ENCODE measurements at places on chromosomes 1 and 21. TPM values are rescaled to one million over a fixed set of nuclear protein-coding genes. Genes with fewer than 3 reads are reported as not detected.

Gene SLC30A10
- total RNA-seq = not detected

Gene RNF186
- total RNA-seq = not detected

Gene C1QTNF12
- total RNA-seq = 2.6 TPM

Gene GPR153
- 16.9 TPM for total RNA-seq

GRCh38 chr1:245197911-245198379 lies 43.2 kb downstream of the KIF26B start:
- no peak for DNase-seq

DNA sequence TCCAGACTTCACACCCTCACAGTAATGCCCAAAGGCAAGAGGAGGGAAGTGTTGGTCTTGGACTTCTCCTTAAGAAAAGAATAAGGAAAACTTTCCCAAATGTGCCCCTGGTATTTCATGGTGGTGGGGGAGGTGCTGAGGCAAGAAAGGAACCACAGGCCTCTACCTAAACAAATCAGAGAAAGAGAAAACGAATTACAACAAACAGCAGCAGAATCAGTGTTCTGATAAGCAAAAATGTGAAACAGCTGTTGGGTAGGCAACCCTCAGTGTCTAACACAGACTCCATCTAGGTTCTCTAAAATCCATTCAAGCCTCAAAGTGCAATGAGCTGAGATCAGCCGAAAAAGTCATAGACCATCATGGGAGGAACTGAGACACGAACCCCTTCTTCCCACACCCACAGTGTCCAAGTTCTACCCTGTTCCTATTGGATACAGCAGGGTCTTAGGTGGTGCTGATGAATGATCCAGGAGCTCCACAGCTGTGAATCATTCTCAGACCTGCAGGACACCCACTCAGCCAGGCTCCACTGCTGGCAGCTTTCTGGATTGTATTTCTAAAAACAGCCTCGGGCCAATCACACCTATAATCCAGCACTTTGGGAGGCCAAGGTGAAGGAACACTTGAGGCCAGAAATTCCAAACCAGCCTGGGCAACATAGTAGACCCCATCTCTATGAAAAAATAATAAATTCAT lies 149.1 kb downstream of the PLPP3 start:
- no peak for DNase-seq

GRCh38 chr1:39992234-39992633 lies 37.3 kb downstream of the MFSD2A start:
- DNase-seq = no peak

- no peak for DNase-seq
Measured at GRCh38 chr1:57384901-57385300, 39.0 kb downstream of the DAB1 start.

DNA sequence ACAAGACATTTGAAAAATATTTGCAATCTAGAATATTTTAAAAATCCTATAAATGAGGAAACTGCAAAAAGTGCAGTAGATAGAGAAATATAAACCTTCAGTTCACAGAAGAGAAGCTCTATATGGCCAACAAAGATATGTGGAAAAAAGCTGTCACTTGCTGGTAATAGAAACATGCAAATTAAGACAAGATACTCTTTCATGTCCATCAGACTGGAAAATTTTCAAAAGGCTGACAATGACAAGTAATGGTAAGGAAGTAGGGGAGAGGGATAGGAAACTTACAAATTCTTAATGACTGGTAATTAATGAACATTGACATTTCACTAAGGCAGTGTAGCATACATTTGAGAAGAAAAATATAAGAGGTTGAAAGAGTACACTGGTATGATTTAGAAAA lies 147.9 kb downstream of the MRPL39 start:
- no peak for DNase-seq

DNA sequence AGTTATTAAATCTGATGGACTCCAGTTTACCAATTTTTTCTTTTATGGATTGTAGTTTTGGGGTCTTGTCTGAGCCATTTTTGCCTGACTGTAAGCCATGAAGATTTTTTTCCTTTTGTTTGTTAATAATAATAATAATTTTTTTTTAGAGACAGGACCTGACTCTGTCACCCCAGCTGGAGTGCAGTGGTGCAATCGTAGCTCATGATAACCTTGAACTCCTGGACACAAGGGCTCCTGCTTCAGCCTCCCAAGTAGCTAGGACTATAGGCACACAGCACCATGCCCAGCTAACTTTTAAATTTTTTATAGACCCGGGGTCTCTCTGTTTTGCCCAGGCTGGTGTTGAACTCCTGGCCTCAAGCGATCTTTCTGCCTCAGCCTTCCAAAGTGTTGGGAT lies 6.3 kb downstream of the PTBP2 start:
- DNase-seq = no peak

DNA sequence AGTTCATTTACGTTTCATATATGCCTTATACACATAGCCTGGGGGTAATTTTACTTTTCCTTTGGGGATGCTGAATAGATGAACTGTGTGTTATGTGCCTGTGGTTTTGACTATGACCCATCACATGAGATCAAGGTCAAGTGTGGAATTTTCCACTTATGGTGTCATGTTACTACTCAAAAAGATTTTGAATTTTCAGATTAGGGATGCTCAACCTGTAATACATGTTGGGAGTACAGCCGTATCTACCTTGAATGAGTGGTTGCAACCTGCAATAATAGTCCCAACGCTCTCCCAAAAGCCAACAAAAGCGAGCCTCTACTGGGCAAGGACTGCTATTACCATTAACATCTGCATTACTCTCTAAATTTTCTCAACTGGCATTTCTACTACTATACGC lies 68.5 kb upstream of the SDC3 start:
- DNase-seq = no peak

GRCh38 chr1:16164213-16165072 lies 8.6 kb upstream of the EPHA2 start:
- DNase-seq = no peak

- no peak for DNase-seq
Measured at GRCh38 chr1:17668624-17669175, 86.4 kb upstream of the ACTL8 start.

- DNase-seq = peak; percentile 75
Measured at GRCh38 chr1:236502972-236503639, 20.7 kb upstream of the LGALS8 start.

DNA sequence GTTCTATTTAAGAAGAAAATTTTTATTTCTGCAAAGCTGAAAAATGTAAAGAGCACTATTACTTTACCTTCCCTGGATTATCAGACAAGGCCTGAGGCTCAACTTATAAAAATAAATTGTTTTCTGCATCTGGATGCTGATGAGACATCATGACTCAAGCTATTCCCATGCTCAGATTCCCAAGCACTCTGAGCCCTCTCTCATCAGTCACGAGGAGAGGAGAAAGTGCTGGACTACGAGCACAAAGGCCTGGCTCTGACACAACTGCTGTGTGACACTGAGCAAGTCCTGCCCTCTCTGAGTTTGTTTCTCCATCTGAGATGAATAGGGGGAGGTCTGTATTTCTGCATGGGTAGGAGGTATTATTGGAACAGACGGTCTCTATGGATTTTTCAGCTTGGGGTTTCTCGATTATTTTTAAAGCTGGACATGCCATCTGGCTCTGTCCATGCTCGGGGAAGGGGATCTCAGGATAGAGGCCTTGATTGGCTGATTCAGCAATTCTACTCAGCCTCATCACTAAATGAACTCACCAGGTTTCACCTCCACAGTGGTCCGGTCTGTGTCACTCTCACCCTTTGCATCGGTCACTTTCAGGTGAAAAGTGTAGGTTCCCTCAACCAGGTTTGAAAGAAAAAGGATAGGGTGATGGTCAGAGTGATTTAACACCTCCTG lies 107.7 kb downstream of the KIAA0319L start:
- DNase-seq = no peak

DNA sequence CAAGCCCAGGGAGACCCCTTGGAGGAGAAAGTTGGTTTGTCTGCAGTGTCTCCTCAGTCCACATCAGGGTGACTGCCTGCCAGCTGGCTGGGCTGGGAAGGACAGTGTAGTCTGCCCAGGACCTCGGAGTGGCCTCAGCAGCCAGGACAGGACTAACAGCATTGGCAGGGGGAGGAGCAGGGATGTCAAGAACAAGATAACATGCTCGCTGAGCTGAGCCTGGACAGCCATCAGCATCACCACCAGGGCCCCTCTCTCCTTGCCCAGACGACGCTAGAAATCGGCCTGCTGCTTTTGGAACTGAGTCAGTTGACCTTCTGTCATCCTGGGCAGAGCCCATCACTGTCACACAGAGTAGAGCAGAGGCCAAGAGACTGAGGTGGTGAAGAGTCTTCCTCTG lies 83.6 kb upstream of the CNTN2 start:
- no peak for DNase-seq

Measured in upper lobe of right lung (tissue), 1 donor.